ENCODE measurements at places on chromosomes 1 and 21. TPM values are rescaled to one million over a fixed set of nuclear protein-coding genes. Genes with fewer than 3 reads are reported as not detected.

Gene GNAT2
- not detected for total RNA-seq

Gene IL19
- total RNA-seq: not detected

Gene FCRLA
- total RNA-seq: 3.5 TPM

Gene SPATA46
- total RNA-seq: not detected
